Muscle of leg (tissue), 16 donors: ENCODE measurements at places on chromosomes 2 and 18. TPM values are rescaled to one million over a fixed set of nuclear protein-coding genes. Genes with fewer than 3 reads are reported as not detected.

CRYGD gene
- not detected for total RNA-seq

CD28 gene
- total RNA-seq = 3.9 TPM

GRCh38 chr2:171452773-171453172, 18.7 kb downstream of the DCAF17 start:
- no peak for DNase-seq

KDSR gene
- 13.9 TPM for total RNA-seq

DNA sequence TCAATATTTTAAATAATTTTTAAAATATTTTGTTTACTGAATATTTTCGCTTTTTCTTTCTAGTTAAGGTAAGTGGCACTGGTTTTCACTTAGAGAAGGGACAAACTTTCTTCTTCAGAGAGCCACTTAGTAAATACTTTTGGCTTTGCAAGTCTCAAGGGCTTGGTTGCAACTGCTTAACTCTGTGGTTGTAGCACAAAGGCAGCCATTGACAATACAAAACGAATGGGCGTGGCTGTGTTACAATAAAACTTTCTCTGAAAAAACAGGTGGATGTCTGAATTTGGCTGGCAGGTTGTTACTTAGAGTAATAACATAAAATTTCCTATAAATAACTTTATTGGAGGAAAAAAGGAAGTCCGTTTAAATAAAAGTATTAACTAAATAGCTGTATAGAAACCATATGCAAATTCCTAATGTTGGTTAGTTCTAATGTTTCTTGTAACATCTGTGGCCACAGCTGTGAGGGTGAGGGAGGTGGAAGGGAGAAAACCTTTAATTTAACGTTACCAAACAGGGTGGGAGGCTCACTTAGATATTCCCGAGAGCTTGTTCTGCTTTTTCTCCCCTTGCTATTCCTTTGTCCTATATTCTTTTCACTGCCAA, 62.4 kb upstream of the TNP1 start:
- peak; percentile 58 for DNase-seq

GRCh38 chr2:69594341-69594740, 49.2 kb downstream of the AAK1 start:
- DNase-seq = no peak

DNA sequence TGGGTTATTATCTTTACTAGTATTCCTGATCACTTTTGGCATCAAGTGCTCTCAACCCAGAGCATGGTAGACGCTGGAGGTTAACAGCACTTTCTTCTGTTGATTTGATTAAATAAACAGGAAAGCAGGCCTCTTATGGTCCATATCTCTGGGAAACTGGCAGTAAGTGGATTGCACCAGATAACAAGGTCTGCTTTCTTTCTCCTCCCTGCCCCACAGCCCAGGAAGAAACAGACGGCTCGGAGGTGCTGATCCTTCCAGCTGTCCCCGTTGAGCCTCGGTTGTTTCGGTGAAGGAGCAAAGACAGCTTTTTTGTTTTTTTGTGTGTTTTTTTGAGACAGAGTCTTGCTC, 100.8 kb upstream of the KCTD1 start:
- DNase-seq = no peak

GRCh38 chr2:47274054-47274782, 119.1 kb upstream of the STPG4 start:
- DNase-seq = peak; percentile 92

DNA sequence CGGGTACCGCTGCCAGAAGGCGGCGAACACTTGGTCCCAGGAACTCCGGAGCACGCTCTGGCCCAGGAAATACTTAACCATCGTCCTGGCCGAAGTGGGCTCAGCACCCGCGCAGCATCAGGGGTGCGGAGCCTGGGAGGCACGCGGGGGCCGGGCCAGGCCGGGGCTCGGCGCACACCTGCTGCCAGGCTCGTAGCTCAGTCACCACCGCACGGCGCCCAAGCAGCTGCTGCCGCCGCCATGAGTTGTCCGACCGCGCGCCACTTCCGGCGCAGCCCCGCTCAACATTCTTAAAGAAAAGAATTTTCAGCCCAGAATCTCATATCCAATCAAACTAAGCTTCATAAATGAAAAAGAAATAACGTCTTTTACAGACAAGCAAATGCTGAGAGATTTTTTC, 34.0 kb downstream of the MDH1 start:
- DNase-seq = no peak

IL1F10 gene
- total RNA-seq = not detected

DNA sequence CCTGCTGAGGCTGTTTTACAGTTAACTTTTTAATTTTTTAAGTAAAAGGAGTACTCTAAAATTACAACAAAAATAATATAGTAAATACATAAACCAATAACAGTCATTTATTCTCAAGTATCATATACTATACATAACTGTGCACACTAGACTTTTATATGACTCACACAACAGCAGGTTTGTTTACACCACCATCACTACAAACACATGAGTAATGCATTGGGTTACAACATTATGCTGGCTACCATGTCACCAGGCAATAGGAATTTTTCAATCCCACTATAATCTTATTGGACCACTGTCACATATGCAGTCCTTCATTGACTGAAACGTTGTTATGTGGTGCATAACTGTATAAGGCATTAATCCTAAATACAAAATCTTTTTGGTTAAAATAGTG, 42.5 kb downstream of the RASGRP3 start:
- DNase-seq = no peak

DNA sequence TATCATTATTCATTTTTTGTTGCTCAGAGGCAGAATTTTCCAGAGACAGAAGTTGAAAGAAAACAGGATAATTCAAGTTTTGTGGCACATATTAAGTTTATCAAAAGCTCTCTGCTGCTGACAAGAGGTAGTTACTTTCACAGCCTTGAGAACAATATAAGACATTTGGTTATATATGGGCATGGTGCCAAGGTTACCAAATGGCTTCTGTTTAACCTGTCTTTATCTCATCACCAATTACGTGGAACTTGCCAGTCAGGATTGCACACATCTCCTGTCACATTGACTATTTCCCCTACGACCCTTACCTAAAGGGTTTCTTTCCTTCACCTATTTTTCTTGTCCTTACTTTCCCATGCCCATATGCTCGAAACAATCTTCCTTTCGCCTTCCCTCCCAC, 35.9 kb downstream of the KLF7 start:
- no peak for DNase-seq

DNA sequence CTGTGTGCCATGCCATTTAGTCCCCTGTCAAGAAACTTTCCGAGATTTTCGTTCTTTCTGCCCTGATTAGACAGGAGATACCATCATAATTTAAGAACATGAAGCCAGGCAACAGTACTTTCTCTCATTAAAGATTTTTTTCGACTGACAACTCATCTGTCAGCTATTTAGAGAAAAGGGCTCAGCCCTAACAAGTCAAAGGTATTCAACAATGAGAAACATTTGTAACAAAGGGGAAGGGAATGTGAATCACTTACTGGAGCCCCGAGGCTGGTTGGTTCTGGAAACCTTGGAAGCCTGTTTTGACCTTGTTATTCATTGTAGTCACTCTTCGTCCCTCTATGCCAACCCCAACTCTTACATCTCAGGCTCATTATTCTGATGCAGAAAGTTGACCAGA, 199.4 kb downstream of the SPP2 start:
- no peak for DNase-seq

GRCh38 chr18:76528477-76529432, 33.7 kb upstream of the ZNF516 start:
- DNase-seq = peak; percentile 93

DNA sequence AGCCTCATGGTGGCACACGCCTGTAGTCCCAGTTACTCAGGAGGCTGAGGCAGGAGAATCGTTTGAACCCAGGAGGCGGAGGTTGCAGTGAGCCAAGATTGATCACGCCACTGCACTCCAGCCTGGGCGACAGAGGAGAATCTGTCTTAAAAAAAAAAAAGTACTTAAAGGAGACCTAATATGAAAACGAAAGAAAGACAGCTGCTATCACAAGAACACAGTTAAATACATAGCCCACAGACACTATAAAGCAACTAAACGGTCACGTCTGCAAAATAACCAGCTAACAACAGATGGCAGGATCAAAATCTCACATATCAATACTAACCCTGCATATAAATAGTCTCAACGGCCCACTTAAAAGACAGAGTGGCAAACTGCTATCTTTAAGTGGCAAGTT, 43.9 kb upstream of the TACR1 start:
- no peak for DNase-seq

TMEM178A gene
- total RNA-seq = 5.7 TPM
